ENCODE measurements at places on chromosomes 16 and 17.

GRCh38 chr16:51084074-51084928, 66.8 kb downstream of the SALL1 start:
- no peak overlapping the region for H3K4me3 ChIP-seq
- no peaks in the 10 kb centered on the region for H3K36me3 ChIP-seq

GRCh38 chr17:81655378-81656117, 794 bp downstream of the PDE6G start:
- no peak overlapping the region for H3K27ac ChIP-seq
- DNase-seq = no peak
- H3K4me1 ChIP-seq = peaks cover 13% of the 10 kb centered on the region
- H3K36me3 ChIP-seq = no peaks in the 10 kb centered on the region
- no peaks in the 10 kb centered on the region for H3K27me3 ChIP-seq

GRCh38 chr16:57815987-57816745, 13.9 kb upstream of the KIFC3 start:
- no peak overlapping the region for H3K4me3 ChIP-seq
- peaks cover 9% of the 10 kb centered on the region for H3K4me1 ChIP-seq
- no peaks in the 10 kb centered on the region for H3K27me3 ChIP-seq
- no peak for DNase-seq

- peaks cover 23% of the 10 kb centered on the region for H3K27me3 ChIP-seq
- peaks cover 3% of the 10 kb centered on the region for H3K4me1 ChIP-seq
- no peak for DNase-seq
- H3K4me3 ChIP-seq = no peak overlapping the region
- H3K36me3 ChIP-seq = no peaks in the 10 kb centered on the region
Observed at GRCh38 chr16:8585041-8585440, 5.3 kb downstream of the TMEM114 start.

- H3K36me3 ChIP-seq = no peaks in the 10 kb centered on the region
- H3K27ac ChIP-seq = no peak overlapping the region
- H3K4me1 ChIP-seq = no peaks in the 10 kb centered on the region
- H3K27me3 ChIP-seq = no peaks in the 10 kb centered on the region
Observed at GRCh38 chr16:65343556-65343955, 221.7 kb upstream of the CDH11 start.

GRCh38 chr17:82237083-82237745, 8.4 kb downstream of the SLC16A3 start:
- peaks cover 23% of the 10 kb centered on the region for H3K4me1 ChIP-seq
- H3K27me3 ChIP-seq = no peaks in the 10 kb centered on the region
- no peak overlapping the region for H3K27ac ChIP-seq
- DNase-seq = no peak

DNA sequence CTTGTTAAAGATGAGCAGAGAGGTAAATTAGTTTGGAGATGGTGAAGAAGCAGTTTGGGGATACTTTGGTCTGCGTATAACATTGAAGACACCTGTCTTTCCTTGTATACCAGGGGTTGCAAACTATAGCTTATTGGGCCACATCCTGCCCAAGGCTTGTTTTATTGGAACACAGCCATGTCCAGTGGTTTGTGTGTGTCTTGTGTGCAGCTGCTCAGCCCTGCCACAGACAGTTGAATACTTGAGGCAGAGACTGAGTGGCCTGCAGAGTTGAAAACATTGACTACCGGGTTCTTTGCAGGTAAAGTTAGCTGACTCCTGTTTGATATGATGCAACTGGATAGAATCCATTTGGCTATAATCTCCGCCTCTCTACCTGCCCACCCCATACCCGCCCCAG, 224.4 kb downstream of the PRKCA start:
- H3K4me3 ChIP-seq = no peak overlapping the region
- no peaks in the 10 kb centered on the region for H3K27me3 ChIP-seq
- peaks cover 52% of the 10 kb centered on the region for H3K4me1 ChIP-seq
- no peak overlapping the region for H3K27ac ChIP-seq

DNA sequence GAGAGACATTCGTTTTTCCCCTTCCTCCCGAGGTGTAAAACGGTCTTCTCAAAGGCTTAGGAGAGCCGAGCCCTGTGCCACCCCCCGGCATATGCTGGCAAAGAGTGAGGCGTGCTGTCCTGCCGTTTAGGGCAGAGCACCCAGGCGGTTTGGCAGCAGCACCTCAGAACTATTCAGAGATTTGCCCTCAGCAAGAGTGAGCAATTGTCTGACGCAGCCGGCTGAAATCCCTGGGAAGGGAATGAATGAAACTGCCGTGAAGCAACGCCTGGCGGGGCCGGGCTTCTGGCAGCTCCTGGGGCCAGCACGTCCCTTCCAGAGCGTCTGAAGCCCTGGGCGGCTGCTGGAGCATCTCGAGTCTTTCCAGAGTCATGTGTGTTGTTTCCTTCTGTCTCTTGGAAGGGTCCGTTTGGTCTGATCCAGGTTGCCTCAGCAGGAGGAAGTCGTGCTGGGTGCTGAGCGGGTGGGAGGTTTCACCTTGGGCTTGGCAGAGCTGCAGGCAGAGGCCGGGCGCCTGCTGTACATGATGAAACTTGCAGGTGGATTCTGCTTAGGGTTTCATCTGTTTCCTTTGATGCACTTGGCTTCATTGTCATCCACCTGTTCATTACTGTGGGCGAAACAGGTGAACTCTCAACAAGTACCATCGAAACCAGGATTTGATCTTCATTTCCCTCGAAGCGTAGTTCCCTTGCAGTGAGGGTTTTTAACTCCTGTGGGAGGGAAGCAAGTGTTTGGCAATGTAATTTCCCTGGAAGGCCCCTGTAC, 35.4 kb downstream of the TBCD start:
- H3K4me3 ChIP-seq = no peak overlapping the region
- H3K27me3 ChIP-seq = no peaks in the 10 kb centered on the region
- H3K4me1 ChIP-seq = peaks cover 4% of the 10 kb centered on the region
- no peak overlapping the region for H3K27ac ChIP-seq
- H3K36me3 ChIP-seq = peaks cover 17% of the 10 kb centered on the region

All from activated T-helper 2 cell treated with anti-CD3 and anti-CD28 coated beads, Interferon-gamma antibody, Interleukin-2, Interleukin-4, amounts not matched to agents 10 μg/mL and 5 μg/mL and 100 μg/mL, durations not matched to agents 14 hours and 24 hours and 36 hours (primary cell).